ENCODE measurements at places on chromosomes 3 and 15.

- H3K4me1 ChIP-seq, result peaks cover 35% of the 10 kb centered on the region
- DNase-seq, result no peak
- H3K36me3 ChIP-seq, result no peaks in the 10 kb centered on the region
- H3K4me3 ChIP-seq, result no peak overlapping the region
- no peaks in the 10 kb centered on the region for H3K27me3 ChIP-seq
- H3K27ac ChIP-seq, result peak overlapping the region; percentile 95
Measured at GRCh38 chr15:72227720-72228119, 3.3 kb downstream of the PKM start.

DNA sequence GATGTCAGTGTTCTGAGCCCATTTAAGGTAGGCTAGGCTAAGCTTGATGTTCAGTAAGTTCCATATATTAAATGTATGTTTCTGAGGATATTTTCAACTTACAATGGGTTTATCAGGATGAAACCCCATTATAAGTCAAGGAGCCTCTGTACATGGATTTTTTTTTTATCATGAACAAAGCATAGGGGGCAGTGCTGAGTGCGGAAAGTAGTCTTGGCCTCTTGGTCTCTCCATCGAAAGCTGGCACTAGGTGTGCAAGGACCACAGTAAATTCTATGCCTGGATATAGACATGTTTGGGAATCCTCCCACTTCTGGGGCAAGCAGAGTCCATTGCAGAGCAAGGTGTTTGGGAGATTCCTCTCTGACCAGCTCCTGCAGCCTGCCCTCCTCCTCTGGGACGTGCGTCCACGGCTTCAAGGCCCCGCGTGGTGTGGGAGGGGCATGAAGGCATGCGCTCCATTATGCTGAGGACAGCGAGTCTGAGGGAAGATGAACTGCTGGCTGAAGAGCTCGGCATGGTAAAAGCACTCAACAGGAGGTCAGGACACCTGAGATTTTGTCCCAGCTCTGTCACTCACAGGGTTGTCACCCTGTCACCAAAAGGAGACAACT lies 122.9 kb upstream of the LIPC start:
- H3K36me3 ChIP-seq, result no peaks in the 10 kb centered on the region
- H3K27me3 ChIP-seq, result no peaks in the 10 kb centered on the region
- no peak for DNase-seq

GRCh38 chr15:37891766-37892368 lies 42.6 kb upstream of the TMCO5A start:
- peak; percentile 75 for DNase-seq
- no peak overlapping the region for H3K27ac ChIP-seq
- H3K36me3 ChIP-seq, result no peaks in the 10 kb centered on the region
- no peaks in the 10 kb centered on the region for H3K27me3 ChIP-seq
- no peaks in the 10 kb centered on the region for H3K4me1 ChIP-seq

GRCh38 chr3:5260992-5261501 lies 73.5 kb downstream of the EDEM1 start:
- no peaks in the 10 kb centered on the region for H3K27me3 ChIP-seq
- H3K4me3 ChIP-seq, result no peak overlapping the region
- no peak overlapping the region for H3K27ac ChIP-seq
- H3K4me1 ChIP-seq, result no peaks in the 10 kb centered on the region
- H3K36me3 ChIP-seq, result no peaks in the 10 kb centered on the region

DNA sequence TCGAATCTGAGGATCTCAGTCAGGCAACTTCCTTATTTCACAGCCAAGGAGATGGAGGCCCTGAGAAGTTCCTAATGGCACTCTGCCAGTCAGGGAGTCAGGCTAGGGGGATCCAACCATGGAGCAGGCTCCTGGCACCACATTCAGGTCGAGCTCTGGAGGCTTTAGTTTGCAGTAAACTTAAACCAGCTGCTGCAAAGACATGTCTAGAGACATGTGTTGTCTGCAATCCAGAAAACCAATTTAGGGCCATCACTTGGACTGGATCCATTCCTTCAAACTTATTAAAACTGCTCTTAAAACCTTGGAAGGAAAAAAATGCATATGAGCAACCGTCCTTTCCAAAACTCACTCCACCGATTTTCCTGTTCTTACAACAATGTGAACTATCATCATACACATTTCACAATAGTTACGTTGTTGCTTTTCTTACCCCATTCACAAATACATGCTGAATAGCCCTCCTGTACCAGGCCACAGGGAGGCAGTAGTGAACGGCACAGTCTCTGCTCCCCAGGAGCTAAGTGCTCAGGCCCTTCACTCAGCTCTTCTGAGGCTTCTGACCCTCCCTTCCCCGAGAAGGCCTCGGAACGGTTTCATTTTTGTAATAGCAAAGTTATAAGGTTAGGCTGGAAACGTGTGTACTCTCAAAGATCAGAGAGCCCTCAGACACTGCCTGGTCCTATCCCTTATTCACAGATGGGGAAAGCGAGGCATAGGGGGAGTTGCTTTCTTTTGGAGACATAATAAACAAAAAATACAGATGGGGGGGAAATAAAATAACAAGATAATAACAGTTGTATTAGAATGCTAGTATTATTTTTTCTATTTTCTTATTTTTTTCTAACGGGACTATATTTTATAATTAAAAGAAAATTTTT lies 20.1 kb downstream of the RFT1 start:
- no peak overlapping the region for H3K4me3 ChIP-seq
- peaks cover 5% of the 10 kb centered on the region for H3K4me1 ChIP-seq
- DNase-seq, result peak; percentile 79
- peak overlapping the region; percentile 66 for H3K27ac ChIP-seq
- no peaks in the 10 kb centered on the region for H3K36me3 ChIP-seq

DNA sequence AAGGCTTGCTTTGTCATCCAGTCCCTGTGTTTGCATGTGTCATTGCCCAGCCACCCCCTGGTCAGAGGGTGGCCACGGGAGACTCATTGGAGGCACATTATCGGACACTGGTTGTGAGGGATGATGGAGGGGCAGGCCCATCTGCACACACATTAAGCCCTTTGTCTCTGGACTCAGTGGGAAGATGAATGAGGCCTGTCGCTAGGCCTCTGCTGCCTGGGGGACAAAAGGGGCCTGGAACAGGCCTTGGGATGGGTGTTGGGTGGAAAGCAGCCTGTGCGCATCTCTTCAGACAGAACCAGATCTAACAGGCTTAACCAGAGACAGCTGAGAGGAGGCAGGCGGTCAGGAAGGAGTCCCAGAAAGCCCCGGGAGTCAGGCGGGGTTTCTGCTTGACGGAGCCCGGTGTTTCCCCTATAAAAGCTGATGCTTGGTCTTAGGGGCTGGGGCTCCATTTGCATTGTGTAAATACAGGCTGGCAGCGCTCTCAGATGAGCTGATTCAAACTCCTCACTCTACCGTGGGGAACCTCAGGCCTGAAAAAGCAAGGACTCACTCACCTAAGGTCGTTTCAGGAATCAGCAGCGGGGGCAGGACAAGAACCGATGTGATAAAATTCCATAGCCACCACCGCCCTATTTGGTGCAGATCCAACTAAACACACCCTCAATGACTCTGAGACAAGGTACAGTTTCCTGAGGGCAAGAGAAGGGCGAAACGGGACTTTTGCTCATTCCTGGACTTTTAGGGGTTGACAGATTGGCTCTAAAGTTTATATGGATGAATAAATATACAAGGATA lies 17.1 kb upstream of the SKIC8 start:
- no peaks in the 10 kb centered on the region for H3K36me3 ChIP-seq
- H3K27me3 ChIP-seq, result no peaks in the 10 kb centered on the region
- peak; percentile 76 for DNase-seq
- no peak overlapping the region for H3K4me3 ChIP-seq

GRCh38 chr15:79376383-79376782 lies 55.8 kb upstream of the MINAR1 start:
- H3K4me1 ChIP-seq, result no peaks in the 10 kb centered on the region
- H3K36me3 ChIP-seq, result no peaks in the 10 kb centered on the region
- no peaks in the 10 kb centered on the region for H3K27me3 ChIP-seq
- no peak overlapping the region for H3K4me3 ChIP-seq

DNA sequence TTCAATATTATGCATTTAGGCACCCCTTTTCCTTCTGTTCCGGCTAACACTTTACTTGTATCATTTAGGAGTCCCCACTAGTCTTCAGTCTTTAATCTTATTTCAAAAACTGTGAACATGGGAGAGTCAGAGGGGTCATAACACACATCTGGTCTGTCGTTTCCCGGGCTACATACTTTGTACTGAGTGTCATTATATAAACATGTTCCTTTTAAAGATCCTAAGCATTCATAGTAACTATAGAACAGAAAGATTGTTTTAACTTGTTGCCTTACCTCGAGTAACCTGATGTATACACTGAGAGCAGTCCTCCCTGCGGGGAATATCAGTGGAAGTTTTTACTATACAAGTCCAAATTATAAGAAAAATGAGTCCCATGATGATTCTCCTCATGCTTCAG lies 78.2 kb upstream of the VEPH1 start:
- no peak for DNase-seq
- no peaks in the 10 kb centered on the region for H3K4me1 ChIP-seq
- H3K27ac ChIP-seq, result no peak overlapping the region
- H3K36me3 ChIP-seq, result no peaks in the 10 kb centered on the region

Data from hepatocyte (in vitro differentiated cells).